ENCODE measurements at places on chromosomes 1 and 21. TPM values are rescaled to one million over a fixed set of nuclear protein-coding genes. Genes with fewer than 3 reads are reported as not detected.

The VHLL gene
- not detected for total RNA-seq

The ASTN1 gene
- total RNA-seq, result under 0.01 TPM

The RAVER2 gene
- total RNA-seq, result 2.4 TPM

The PPM1J gene
- total RNA-seq, result 1.6 TPM

The CSRP1 gene
- total RNA-seq, result 1,696 TPM

The OR2T11 gene
- not detected for total RNA-seq

The KCNA3 gene
- not detected for total RNA-seq

The CD1B gene
- not detected for total RNA-seq

The OR2T35 gene
- total RNA-seq, result not detected

The PATJ gene
- total RNA-seq, result 2.7 TPM

The HNRNPCL2 gene
- not detected for total RNA-seq

The MANEAL gene
- 0.30 TPM for total RNA-seq

The PBXIP1 gene
- total RNA-seq, result 138 TPM

The PTPRC gene
- total RNA-seq, result not detected

The CYP4A11 gene
- not detected for total RNA-seq

The TOR1AIP1 gene
- 58.5 TPM for total RNA-seq

The FAM72C gene
- total RNA-seq, result 0.42 TPM

The PAFAH2 gene
- 11.7 TPM for total RNA-seq
